ENCODE measurements at places on chromosomes 1 and 21.

GRCh38 chr1:65174585-65174984, 26.6 kb downstream of the AK4 start:
- DNase-seq, result no peak

- DNase-seq, result no peak
Measured at GRCh38 chr1:111511370-111511769, 7.9 kb upstream of the ADORA3 start.

GRCh38 chr21:42291751-42292562, 23.3 kb downstream of the TFF3 start:
- DNase-seq, result no peak

GRCh38 chr1:181208967-181209366, 120.5 kb downstream of the IER5 start:
- DNase-seq, result no peak

- no peak for DNase-seq
Measured at GRCh38 chr1:184296466-184297243, 90.2 kb upstream of the C1orf21 start.

DNA sequence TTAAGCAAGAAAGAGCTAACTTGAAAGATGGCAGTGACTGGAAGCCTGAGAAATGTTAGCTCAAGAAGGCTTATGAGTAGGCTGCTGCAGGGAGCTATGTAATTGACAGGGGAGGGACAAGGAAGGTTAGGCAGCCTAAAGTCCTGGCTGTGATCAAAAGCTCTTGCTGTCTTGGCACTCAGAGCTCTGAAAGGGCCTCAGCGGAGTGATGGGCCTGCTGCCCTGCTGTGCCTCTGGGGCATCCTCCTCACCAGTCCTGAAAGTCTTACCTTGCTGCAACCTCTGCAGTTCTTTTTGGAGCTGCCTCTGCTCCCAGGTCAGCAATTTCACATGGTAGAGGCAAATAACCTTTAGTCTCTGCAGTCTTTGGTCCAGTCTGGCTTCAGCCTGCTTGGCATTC, 1.8 kb downstream of the CCDC190 start:
- DNase-seq, result no peak

GRCh38 chr1:245579881-245580280, 425.1 kb downstream of the KIF26B start:
- DNase-seq, result no peak

DNA sequence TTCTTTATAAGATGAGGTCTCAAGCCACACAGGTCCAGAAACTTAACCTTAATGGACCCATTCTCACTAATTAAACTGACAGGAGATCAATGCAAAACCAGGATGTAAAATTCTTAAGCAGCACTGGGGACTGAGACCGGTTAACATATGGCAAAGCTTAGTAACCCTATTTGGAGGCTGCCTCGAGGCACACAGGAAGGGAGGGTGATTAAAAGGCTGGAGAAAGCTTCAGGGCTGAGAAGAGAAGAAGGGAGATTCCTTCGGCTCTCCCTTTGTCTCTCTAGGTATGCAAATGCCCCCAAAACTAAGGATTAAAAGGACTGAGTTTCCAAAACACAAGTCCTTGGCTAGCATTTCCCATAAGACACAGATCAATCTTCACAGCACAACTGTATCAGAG, 120.8 kb upstream of the DSCAM start:
- no peak for DNase-seq

GRCh38 chr1:6580119-6580592, 362 bp downstream of the ZBTB48 start:
- no peak for DNase-seq

- peak; percentile 59 for DNase-seq
Measured at GRCh38 chr1:176559878-176560277, 96.9 kb downstream of the PAPPA2 start.

DNA sequence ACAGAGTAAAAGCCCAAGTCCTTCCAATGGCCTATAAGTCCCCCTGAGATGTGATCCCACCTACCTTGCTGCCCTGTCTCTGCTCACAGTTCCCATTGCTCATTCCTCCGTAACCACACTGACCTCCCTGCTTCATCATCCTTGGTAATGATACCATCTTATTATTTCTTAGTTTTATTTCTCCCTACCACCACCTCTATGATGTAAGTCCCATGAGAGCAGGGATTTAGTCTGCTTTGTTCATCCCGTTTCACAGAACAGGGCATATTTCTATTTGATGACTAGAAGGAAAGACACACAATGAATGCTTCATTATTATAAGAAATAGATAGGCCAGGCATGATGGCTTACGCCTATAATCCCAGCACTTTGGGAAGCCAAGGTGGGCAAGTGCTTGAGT, 22.5 kb downstream of the NIBAN1 start:
- DNase-seq, result no peak

- DNase-seq, result peak; percentile 43
Measured at GRCh38 chr1:44417351-44418021, 12.4 kb downstream of the RNF220 start.

DNA sequence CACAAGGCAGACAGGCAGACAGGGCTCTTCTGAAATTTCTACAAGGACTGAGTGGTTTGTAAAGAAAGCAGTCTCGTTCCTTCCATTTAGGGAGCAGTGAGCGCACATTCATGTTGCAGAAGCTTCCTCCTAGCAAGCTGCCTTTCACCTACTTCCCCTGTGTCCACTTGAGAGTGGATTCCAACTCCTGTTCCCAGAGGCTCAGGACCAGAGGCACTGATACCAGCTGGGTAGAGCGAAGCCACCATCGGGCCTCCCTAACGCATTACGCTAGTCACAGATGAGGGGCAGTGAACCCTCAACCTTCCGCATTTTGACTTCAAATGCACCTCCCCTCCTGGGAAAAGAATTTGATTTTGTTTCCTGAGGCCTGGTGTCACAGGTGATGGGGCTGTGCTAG, 215.8 kb downstream of the SIPA1L2 start:
- no peak for DNase-seq

GRCh38 chr1:242245255-242245654, 246.4 kb upstream of the MAP1LC3C start:
- DNase-seq, result no peak

- DNase-seq, result no peak
Measured at GRCh38 chr1:41498391-41498790, 13.9 kb upstream of the EDN2 start.

DNA sequence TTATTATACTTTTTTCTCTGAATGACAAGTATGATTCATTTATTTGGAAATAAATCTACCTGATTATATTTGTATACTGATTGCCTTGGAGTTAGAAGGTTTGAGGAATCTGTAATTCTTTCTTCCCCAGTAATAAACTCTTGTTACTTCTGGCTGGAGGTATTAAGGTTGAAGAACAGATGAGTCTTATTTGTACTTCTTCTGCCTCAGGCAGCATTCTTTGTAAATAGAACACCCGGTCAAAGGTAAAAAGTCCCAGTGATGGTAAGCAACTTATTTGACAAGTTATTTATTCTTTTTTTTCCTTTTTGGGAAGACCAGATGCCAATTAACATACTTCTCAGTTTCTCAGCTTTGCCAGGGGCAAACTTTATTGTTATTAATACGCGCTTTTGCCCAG, 12.9 kb downstream of the SNX27 start:
- DNase-seq, result no peak

- peak; percentile 63 for DNase-seq
Measured at GRCh38 chr1:30911059-30911954, 2.7 kb upstream of the SDC3 start.

GRCh38 chr1:17616731-17617279, 77.3 kb downstream of the ARHGEF10L start:
- no peak for DNase-seq

DNA sequence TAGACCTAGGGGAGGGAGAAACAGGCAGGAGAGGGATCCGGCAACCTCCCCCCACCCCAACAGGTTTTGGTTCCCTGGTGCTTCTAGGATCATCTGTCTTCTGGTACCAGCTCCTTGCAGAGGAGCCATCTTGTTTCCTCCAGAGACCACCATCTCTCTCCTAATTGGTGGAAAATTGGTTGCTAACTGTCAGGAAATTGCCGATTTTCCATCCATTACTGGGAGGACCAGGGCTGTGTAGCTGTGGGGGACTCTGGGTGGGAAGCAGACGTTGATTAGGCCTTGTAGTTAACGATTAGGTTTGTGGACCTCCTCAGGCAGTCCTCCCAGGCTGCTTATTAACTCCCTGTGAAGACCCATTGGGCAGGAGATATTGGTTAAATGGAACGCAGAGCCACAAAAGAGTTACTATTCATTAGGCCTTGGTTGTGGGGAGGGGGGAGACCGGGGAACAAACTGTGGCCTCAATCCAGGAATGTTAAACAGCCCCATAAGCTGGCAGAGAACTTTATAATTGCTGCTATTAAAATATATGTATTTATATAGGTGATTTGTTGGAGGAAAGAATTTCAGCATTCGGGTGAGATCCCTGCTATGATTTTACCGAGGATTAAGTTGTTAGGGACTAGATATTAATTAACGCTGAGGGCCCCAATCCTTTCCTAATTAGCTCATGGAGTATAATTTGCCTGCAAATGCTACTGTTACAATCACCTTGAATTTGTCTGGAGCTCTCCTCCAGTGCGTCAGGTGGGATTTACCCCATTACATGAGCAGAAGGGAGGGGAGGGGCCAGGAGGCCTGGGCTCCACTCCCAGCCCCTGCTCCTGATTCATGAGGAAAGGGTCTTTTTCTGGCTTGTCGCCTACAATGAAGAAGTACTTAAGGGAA, 61.2 kb upstream of the TRABD2B start:
- DNase-seq, result no peak

DNA sequence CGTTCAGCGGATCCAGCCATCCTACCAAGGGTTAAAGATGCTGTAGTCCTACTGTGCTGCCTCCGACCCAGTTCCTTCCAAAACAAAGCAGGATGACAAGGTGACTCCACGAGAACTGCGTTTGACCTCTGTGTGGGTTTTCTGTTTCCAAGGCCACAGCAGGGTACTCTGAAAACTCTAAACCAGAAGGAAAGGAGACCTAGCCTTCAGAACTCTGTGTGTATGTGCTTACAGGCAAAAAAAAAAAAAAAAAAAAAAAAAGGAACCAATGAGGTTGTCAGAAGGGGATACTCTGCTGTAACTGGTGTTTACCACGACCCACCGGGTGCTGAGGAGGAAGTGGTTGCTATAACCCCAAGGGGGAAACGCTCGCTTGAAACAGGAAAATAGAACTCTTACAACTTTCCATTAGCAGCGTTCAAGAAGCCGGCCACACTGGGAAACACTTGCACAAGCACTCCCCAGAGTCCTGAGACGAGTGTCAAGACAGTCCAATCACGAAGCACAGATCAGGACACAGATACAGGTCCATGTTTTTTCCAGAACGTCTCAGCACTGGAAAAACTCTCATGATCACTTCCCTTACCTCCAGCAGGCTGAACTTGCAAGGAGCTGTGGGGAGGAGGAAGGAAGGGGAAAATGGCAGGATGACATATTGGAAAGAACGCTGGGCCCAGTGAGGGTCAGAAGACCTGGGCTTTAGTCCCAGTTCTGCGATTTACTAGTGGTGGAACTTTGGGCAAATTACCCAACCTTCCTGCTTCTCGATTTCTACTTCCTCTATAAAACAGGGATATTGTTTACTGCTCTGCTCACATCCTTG, 64.0 kb downstream of the ITPKB start:
- DNase-seq, result no peak

GRCh38 chr21:45257673-45258341, 29.9 kb downstream of the POFUT2 start:
- peak; percentile 8 for DNase-seq

GRCh38 chr1:43415901-43416300, 26.2 kb downstream of the SZT2 start:
- DNase-seq, result no peak

DNA sequence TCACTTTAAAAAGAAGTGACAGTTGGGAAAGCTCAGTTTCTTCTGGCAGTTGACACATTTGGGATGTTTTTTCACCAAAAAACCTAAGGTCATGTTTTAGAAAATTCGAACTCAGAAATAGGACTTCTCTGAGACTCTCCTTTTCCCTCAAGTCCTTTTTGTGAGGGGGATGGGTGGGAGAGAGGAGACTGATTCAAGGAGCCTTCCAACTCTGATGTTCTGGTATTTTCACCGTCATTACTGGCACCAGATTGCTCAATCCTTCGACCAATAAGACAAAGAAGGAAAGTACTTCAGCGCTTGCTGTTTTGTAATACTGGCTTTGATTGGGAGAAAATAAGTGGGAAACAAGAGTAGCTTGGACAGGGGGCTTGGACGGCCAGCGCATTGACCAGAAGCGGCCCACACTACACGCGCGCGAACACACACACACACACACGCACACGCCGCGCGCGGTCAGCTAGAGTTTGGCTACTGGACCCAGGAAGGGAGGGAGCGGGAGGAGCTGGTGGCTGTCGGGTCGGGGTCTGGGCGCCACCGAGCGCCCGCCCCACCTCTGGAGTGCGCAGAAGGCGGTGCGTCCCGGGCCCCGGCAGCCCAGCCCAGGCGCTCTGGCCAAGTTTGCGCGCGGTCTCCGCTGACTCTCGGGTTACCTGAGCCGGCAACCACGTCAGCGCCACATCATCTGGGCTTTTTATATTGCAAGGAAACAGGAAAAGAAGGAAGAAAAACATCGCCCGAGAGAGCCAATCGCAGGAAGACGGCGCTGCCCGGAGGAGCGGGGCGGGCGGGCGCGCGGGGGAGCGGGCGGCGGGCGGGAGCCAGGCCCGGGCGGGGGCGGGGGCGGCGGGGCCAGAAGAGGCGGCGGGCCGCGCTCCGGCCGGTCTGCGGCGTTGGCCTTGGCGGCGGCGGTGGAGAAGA, at the start of gene KCNK1:
TSS of gene KCNK1 (plus strand) at position 855 of the 921 bp plus-strand sequence. CDS start at position 921, 66 bp downstream.
- DNase-seq, result peak; percentile 63

- no peak for DNase-seq
Measured at GRCh38 chr1:168373869-168374268, 93.2 kb downstream of the TBX19 start.

DNA sequence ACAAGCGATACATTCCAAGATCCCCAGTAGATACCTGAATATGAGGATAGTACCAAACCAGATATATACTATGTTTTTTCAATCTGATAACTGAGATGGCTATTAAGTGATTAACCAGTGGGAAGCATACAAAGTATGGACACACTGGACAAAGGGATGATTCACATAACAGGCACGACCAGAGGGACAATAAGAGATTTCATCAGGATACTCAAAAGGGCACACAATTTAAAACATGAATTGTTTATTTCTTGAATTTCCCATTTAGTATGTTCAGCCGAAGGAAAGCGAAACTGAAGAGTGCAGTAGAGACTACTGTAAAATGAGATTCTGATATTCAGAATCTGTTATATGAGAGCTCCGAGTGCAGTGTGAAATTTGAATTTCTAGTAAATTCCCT, 10.6 kb downstream of the ZZZ3 start:
- no peak for DNase-seq

- DNase-seq, result no peak
Measured at GRCh38 chr1:153277852-153278251, 18.4 kb downstream of the LORICRIN start.

DNA sequence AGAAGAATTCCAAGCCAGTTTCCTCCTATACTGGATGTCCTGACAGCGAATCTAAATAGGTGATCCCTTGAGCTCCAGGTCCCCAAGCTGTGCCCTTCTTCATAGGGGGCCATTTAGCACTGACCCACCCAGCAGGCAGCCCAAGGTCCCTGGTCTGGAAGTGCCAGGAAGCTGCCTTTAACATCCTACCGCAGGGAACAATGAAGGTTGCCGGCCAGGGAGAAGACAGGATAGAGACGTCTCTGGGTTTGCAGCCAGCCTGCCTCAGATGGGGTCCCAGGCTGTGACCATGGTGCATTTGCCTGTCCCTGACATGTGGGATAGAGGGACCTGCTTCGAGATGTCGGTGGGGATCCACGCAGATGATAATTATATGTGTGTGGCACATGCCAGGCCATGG, 2.7 kb upstream of the RIPK4 start:
- DNase-seq, result no peak
